Thymus (tissue), 14 donors: ENCODE measurements at places on chromosomes 11 and 22. TPM values are rescaled to one million over a fixed set of nuclear protein-coding genes. Genes with fewer than 3 reads are reported as not detected.

GRCh38 chr11:31865606-31866300, 54.6 kb upstream of the PAX6 start:
- DNase-seq, result no peak

- DNase-seq, result no peak
These were observed 8.5 kb upstream of the ADORA2A start for GRCh38 chr22:24418786-24419474.

- DNase-seq, result no peak
These were observed 21.3 kb upstream of the MTNR1B start for GRCh38 chr11:92948116-92948515.

GRCh38 chr11:105935791-105936190, 86.2 kb downstream of the MSANTD4 start:
- no peak for DNase-seq

DNA sequence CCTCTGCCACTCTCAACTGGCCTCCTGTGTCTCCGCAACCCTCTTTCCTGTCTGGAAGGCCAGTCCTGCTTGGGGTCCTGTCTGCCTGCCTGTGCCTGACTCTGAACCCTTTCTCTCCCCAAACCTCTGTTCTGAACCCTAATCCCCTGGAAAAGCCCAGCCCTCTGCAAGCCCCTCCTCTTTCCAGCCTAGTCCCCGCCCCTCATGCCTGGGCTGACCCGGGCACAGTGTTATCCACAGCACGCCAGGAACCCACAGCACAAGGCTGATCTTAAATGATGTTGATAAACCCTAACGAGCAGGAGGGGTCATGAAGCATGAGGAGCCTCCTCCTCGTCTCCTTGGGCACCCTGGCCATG, at the start of gene IFITM10:
IFITM10 (minus strand) TSS at position 115 of the 359 bp plus-strand sequence. CDS start 153 bp downstream, outside the sequence.
- DNase-seq, result no peak

DNA sequence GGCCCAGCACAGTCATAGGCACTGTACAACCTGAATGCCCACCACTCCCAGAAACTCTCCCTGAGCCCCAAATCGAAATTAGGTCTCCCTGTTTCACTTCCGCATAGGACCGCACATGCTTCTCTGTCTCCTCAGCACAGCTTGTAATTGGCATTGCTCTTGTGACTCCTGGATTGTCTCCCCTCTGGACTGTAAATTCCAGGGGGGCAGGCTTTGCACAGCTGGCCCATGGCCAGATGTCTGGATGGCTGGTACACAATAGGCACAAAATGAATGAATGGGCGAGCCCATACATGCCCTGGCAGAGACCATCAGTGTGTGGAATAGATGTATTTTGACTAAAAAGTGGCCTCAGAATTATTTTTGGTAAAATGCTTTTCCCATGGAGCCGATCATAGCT, 63.3 kb upstream of the PHF21B start:
- DNase-seq, result no peak

DNA sequence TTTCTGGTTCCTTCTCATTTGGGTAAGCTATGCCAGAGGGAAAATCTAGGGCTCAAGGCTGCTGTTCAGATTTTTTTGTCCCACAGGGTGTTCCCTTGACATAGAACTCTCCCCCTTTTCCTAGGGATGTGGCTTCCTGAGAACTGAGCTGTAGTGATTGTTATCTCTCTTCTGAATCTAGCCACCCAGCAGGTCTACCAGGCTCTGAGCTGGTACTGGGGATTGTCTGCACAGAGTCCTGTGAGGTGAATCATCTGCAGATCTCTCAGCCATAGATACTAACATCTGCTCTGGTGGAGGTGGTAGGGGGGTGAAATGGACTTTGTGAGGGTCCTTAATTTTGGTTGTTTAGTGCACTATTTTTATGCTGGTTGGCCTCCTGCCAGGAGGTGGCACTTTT, 167.3 kb upstream of the PGR start:
- DNase-seq, result no peak

DNA sequence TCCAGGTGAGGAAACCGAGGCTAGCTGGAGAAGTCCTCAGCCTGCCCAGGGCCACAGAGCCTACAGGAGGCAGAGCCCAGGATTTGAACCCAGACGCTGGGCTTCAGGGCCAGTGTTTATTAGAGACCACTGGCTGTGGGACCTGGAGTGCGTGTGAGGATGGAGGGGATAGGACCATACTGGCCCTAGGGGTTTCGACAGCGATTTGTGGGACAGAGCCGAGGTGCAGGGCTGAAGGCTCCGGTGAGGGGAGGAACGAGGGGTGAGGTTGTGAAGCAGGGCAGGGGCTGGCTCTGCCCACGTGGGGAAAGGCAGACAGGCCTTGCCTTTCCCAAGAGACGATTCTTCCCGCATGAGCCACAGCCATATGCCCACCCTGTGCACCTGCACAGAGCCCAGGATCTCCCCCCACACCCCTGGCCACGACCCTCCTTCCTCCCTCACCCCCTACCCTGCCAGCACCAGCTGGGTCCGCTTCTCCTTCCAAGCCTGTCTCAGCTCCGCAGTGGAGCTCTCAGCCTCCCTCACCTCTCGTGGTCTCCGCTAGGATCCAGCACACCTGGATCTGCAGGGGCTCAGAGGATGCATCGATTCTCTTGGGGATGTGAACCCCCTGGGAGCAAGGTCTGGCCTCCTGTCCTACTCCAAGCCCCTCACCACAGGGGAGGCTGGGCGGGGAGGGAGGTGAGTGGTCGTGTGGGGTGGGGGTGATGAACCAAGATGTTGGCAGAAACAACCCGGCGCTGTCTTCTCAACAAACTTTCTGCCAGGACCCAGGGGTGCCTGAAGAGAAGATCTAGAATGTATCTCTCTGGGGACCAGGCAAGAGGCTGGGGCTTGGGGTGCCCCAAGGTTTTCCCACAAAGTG, 58.4 kb downstream of the RTL6 start:
- no peak for DNase-seq

DNAJB7 gene
- polyA plus RNA-seq, result not detected

DNA sequence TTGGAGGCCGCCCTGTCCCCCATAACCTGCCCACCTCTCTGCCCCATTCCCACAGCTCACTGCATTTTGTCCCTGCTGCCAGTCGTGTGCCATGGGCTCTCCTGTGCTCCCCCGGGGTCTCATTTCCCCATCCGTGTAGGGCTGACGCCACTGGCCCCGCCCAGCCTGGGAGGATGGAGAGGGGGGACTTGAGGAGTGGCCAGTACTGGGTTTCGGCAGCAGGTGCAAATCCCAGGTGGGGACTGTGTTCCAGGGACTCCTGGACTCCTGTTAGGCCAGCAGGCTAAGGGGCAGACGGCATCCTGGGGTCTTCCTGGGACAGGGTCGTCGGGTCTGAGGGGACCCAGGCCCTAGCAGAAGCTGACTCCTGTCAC, 1.2 kb upstream of the MYO7A start:
- DNase-seq, result no peak

DNA sequence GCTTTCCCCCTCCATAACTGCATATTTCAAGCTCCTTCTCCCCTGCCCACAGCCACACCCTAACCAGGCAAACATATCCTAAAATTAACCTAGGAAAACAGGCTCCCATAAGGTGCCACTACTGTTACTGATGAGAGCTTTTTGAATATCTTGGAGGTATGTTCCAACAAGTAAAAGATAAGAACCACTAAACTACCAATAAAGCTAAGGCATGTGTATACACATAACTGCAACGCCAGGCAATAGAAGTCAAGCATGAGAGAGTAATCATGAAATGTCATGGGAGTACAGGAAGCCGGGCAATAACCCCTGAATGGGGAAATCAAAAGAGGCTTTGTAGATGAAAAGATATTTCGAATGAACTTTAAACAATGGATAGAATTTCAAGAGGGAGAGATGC, 9.3 kb downstream of the MMP13 start:
- DNase-seq, result no peak

PKP3 gene
- polyA plus RNA-seq, result 26.5 TPM

APOL5 gene
- polyA plus RNA-seq, result 0.09 TPM

- DNase-seq, result no peak
These were observed 445 bp upstream of the VWCE start for GRCh38 chr11:61295596-61295926.

- no peak for DNase-seq
These were observed 220.3 kb upstream of the SESN3 start for GRCh38 chr11:95451261-95451660.

DNA sequence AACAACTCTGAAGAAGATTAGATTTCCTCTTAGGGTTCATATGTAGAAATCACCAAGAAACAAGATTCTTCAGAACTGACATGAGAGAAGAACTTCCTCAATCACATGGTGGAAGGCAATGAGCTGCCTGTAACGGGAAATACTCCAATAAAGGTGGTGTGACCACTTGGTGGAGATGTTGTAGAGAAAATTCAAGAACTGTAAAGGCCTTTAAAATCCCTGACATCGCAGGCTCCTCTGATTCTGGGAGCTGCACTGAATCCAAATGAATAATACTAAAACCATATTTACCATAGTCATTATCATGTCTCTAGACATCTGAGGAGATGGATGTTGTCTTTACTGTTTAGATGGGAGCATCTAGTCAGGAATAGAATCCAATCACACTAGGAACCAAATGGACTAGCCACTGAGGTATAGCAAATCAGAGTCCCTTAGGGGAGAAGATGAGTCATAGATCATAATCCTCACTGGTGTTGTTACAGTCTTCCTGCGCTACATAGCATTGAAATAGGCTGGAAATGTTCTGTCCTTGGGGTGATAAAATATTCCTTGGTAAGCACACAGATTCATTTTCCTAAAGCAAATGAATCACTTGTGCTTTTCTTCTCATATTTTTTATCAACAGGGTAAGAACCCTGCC, 321.6 kb upstream of the TENM4 start:
- DNase-seq, result no peak

- DNase-seq, result no peak
These were observed 3.6 kb downstream of the OTOG start for GRCh38 chr11:17550450-17551346.

DNA sequence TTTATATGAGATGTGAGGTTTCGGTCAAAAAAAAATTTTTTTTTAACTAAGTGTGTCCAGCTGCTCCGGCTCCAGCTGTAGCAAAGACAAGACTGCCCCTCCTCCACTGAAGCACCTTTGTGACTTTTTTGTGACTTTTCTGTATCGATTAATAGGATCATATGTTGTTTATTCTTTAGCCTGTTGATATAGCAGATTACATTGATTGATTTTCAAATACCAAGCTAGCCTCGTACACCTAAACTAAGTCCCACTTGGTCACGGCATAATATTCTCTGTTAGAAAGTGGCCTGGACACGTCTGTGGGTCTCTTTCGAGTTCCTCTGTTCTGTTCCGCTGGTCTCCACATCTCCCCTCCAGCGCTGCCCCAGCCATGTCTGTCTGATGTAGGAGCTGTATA, 126.8 kb downstream of the IGLL1 start:
- DNase-seq, result no peak

- no peak for DNase-seq
These were observed 224.0 kb downstream of the MN1 start for GRCh38 chr22:27577574-27577969.

DNA sequence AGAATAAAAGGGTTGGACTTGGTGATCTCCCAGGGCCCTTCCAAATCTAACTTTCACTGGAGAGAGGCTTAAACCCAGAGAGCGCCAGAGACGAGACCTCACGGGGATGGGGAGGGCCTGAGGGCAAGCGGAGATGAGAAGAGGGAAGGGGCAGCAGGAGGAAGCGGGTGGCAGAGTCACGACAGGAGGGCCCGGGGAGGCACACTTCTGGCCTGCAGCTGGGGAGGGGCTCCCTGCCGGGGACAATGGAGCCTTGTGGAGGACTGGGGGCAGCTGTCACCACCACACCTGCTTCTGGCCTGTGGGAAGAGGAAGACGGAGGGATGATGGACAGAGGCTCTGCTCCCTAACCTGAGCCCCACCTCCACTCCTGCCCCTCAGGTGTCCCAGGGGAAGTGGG, 40.2 kb downstream of the PDE2A start:
- no peak for DNase-seq

GRCh38 chr11:119860561-119861094, 131.6 kb upstream of the NECTIN1 start:
- no peak for DNase-seq

- no peak for DNase-seq
These were observed 5.3 kb downstream of the PATZ1 start for GRCh38 chr22:31340765-31341247.

GRCh38 chr22:40578171-40578570, 58.3 kb downstream of the MRTFA start:
- no peak for DNase-seq

OR51F2 gene
- polyA plus RNA-seq, result not detected

HEPN1 gene
- 0.07 TPM for polyA plus RNA-seq

OR6A2 gene
- 0.05 TPM for polyA plus RNA-seq

GRCh38 chr22:48449466-48450187, 1378.0 kb downstream of the BRD1 start:
- DNase-seq, result no peak

GRCh38 chr11:33926671-33927552, 35.0 kb upstream of the LMO2 start:
- no peak for DNase-seq

DNA sequence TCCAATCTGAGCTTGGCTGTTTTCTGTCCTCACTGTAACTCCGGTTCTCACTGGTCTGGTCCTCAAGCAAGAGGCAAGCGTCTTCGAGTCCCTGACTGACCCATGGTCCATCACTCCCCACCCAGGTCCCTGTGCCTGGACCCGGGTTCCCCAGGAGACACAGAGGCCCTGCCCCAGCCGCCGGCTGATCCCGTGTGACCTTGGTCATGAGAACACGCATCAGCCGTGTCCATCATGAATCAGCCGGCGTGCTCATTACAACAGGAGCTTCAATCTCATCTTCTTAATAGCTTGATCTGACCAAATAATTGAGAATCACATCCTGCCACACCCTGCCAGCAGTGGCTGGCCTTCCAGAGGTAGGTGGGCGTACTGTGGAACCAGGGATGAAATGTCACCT, 545.1 kb downstream of the BRD1 start:
- no peak for DNase-seq

- no peak for DNase-seq
These were observed 5.2 kb upstream of the NXPE1 start for GRCh38 chr11:114564831-114565230.

GRCh38 chr11:10805741-10806140, 3.0 kb downstream of the EIF4G2 start:
- DNase-seq, result no peak

GRCh38 chr22:49278340-49278739, 549.3 kb downstream of the BRD1 start:
- no peak for DNase-seq
